ENCODE measurements at places on chromosomes 2 and 18.

DNA sequence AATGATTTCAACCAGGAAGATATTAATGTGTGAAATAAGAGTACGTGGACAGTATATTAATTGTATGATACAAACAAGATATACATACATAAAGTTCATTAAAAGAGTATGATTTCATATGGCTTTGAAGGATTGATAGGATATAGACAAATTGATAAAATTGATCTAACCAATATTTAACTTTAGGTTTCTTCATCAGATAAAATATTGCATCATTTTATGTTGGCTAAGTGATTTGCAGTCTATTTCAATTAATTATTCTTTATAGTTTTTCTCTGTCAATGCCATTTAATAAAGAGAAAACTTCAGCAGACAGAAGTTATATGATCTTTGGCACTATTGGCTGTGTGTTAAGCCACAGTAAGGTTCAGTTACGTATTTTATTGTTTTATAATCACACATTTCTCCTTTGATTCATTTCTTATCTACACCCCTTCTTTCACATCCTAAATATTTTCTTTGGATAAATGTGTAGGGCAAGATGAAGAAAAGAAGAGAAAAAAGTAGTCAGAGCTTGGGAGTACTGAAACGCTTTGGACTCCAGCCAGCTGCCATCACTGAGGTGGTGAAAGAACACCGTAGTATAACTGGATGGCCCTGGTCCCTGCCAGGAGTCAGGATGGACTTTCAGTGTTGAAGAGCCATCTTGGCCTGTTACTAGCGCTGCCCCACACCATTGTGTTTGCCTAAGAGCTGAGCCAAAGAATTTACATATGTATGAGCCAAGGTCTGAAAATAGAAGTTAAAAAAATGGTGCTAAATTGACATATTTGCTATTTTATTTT lies 9.8 kb upstream of the CPS1 start:
- no peak for DNase-seq

DNA sequence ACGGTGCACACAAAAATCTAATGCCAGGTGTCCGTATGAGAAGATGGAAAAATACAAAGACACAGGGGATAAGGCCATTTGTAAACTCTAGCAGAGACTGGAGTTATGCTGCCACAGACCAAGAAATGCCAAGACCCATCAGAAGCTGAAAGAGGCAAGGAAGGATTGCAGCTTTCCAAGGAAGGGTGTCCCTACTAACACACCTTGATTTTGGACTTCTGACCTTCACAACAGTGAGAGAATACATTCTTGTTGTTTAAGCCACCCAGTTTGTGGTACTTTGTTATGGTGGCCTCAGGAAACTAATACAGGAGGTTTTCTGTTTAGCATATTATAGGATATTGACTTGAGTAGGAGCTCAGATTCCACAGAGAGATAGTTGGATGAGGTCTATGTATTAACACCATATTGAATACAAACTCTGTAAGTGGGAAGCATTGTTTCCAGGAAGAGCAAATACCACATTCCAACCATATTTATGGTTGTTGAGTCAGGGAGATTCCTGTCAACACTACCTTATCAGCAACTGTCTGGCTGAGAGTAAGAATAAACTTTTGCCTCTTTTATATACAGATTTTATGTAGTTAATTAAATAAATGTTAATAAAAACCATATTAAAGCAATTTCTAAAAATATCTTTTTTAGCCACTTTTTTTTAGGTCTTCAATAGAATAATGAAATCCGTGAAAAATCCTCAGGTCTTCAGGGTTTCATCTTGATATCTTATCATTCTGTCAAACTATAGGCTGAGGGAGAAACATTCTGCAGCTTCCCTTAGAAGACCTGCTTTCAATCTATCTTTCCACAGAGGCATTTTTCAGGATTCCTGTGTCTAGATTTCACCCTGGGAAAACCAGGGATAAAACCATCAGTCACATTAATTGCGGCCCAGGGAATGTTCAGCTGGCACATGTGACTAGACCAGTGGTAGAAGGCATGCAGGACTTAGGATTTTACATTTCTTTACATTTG lies 35.4 kb upstream of the HNMT start:
- no peak for DNase-seq

DNA sequence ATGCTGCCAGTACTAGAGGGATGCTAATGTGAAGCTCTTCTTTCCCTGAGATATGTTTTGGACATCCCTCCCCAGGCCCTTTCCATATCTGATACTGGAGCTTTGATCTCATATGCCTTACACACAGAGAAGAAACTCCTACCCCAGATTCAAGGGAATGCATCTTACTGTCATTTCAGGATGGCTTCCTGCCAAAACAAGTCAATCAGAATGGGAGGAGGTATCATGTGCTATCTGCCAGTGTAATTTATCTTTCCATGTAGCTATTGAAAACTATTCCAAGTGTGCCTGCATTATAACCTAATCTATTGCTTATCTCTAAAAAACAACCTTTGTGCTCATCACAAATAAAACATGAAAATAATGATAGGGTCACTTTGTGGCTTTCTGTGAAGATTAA lies 269.9 kb upstream of the SETBP1 start:
- no peak for DNase-seq

DNA sequence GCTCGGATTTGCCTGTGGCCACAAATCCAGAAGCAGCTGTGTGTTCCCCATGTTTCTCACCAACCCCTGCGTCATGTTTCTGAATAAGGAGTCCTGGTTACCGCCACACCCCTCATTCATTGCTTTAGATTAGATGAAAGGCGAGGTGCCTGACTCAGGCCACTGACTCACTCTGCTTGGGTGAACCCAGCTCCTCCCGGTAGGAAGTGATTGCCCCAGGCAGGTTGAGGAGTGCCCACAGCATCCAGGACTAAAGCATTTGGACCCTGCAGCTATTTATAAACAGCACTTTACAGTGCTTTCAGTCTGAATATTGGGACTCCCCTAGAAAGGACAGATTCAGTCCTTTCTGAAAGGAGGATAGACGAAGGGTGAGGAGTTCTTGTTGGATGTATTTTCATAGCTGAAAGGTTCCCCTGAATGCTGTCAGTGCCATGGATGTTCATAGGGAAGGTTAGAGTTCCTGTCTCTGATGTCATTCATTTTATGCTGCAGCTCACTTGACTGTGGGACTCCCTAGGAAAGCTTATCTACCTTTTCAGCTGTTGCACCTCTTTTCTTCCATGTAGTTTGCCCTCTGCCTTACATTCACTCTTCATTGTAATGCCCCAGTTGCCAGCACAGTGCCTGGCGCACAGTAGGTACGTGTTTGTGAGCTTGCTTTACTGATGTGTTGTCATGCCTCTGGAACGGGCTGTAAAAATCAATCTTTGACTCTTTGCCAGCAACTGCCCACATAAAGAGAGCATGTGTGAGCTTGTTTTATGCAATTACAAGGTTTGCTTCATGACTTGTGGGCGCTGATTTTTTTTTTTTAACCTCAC lies 14.9 kb downstream of the ITGA6 start:
- no peak for DNase-seq

DNA sequence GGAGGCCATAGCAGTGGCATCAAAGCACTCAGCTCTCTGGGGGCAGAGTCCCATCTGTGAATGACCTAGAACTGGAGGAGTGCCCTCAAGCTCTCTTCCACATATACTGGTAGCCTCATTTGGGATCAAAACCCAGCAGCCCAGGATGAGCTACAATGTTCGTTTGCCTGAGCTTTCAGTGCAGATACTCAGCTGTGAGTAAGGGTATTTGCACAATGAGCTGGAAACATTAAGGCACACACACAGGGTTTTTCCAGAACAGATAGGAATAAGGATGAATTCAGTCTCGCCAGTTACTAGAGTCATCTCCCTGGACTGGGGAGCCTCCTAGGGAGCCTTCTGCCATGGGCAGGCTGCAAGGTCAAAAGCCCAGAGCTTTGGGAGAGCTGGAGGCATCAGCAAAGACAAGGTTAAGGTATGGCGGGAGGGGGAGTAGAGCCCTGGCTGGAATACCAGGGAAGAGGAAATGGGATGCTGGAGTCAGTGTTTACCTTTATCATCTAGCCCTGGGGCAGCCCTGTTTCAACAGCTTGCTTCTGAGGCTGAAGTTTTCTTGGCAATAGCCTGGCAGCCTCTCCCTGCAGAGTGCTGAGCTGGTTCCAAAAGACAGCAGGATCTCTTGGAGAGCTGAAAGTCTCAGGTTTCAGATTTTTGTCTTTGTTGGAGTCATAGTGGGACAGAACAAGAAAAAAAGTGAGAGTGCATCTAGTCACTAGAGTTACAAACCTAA lies 187.7 kb downstream of the LOXHD1 start:
- DNase-seq: no peak

DNA sequence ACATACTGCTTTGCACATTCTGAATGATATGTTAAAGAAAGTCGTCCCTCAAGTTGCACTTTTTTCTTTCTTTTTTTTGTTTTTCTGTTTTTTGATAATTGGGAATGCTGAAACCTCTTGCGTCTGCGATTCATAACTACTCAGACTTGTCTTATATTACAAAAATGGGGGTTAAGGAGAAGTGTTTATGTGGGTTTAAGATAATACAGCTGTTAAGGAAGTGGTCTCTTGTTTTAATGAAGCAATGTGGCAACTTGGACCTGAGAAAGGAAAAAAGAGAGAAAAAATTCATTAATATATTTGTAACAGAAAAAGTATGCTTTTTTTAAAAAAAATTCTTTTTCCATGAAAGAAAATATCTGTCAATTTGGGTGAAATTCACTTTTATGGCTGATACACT lies 268.5 kb upstream of the CCDC68 start:
- DNase-seq: no peak

Data from erythroblast (primary cell).